NCI-H1436 (cell line): ENCODE measurements at places on chromosomes 11 and 22.

DNA sequence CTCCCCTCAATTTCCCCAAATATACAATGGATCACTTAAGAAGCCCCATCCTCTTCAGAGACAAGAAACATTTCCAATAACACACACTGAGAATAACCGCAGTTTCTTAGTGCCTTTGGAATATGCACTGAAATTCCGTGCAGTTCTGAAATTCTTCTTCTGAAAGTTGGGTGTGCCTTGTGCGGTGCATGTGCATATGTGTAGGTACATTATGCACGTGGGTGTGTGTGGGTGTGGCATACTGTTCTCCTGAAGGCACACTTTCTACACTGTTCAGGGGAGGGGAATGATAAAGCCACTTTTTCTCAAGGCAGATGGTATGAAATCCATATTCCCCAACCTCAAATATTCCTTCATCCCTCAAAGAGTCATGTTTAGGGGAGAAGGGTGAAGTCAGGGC lies 1.7 kb downstream of the EXPH5 start:
- no peak for DNase-seq

DNA sequence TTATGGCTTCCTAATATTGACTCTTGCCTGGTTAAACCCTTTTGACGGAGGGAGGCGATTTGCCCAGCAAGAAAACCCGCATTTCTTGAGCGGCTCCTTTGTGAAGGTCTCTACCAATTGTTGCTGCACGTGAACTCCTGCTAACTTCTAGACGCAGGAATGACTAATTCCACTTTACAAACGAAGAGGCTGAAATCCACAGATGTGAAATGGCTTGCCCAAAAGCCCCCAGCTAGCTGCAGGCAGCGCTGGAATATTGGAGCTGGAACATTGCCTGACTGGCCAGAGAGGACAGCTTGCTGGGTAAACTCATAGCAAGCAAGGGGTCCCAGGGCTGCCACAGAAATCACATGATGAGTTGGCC lies 542 bp downstream of the GCAT start:
- DNase-seq, result no peak

DNA sequence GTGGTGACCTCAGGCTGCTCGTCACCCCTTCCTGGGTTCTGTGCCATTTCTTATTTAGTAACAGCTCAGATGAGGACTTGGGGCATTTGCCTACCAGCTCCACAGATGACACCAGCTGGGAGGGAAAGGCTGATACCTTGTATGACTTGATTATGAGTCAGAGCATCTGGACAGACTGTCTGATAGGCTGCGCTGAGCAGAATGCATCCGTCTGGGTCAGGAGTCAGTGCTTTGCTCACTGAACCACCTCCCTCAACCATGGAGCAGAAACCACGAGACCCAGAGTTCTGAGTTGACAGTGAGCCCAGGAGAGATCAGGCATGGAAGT lies 6.8 kb downstream of the ST14 start:
- DNase-seq, result no peak

DNA sequence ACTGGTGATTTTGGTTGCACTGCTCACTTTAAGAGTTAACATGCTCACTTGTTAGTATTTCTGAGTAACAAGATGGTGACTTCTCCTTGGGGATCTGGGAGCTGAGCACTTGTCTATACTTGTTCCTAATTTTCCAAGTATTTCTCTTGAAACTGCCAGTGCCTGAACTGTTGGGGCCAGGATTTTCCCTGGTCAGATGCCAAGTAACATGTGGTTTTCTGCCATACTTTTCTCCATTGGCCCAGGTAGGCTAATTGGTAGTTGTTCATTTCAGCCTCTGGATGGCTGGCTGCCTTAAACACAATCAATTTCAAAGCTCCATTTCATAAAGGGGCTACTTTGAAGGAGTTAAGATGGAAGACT lies 35.0 kb downstream of the RNF141 start:
- DNase-seq, result no peak
